Bone marrow (tissue), 2 donors: ENCODE measurements at places on chromosomes 12 and 14.

DNA sequence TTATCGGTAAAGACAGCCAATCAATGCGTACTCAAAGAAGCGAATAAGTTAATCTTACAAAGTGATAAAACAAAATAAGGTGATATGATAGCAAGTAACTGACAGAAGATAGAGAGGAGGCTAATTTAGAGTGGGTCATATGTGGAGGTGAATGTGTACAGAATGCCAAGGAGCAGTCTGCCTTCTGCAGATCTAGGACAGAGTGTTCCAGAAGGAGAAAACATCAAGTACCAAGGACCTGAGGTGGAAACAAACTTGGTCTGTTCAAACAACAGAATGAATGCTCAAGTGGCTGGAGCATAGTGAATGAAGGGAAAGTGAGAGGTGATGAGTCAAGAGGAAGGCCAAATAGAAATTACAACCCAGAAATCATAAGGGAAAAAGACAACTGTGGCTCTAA is 170.3 kb upstream of the BMP4 start:
- DNase-seq = no peak

DNA sequence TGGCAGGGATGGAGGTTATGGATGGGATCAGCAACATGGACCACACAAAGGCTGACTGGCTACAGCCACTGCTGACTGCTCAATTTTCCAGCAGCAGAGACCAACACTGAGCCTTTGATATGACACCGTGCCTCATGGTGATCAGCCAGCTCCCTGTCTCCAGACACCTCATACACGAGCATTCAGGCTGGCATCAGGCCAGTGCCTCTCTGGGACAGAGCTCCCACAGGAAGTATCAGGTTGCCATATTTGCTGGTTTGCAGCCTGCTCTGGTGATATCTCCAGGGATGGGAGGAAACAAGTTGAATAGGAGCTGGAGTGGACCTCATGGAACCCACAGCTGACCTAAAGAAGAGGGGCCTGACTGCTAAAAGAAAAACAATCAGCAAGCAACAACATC is 471.2 kb upstream of the ATXN7L3B start:
- no peak for DNase-seq

GRCh38 chr14:34356264-34356654 is 105.8 kb downstream of the SPTSSA start:
- no peak for DNase-seq

DNA sequence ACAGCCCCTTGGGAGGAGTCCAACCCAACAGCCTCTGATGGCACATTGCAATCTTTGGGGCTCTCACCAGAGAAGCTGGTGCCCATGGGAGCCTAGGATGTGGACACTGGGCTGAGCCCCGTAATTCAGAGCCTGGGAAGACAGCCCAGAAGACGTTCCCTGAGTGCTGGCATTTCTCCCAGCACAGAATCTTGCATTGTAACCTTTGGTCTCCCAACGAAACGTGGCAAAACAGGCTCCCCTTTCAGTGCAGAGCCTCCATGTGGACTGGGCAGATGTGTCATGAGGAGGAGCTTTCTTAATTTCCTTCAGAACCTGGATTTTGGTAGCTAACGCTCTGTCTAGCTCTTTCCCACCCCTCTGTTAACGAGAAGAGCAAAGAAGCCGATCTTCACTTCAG is 26.3 kb downstream of the BATF start:
- DNase-seq = no peak

GRCh38 chr12:124769163-124769530 is 94.5 kb downstream of the SCARB1 start:
- no peak for DNase-seq

GRCh38 chr12:45572114-45572513 is 157.4 kb upstream of the ARID2 start:
- DNase-seq = no peak

GRCh38 chr14:47346849-47347248 is 328.6 kb downstream of the MDGA2 start:
- no peak for DNase-seq

DNA sequence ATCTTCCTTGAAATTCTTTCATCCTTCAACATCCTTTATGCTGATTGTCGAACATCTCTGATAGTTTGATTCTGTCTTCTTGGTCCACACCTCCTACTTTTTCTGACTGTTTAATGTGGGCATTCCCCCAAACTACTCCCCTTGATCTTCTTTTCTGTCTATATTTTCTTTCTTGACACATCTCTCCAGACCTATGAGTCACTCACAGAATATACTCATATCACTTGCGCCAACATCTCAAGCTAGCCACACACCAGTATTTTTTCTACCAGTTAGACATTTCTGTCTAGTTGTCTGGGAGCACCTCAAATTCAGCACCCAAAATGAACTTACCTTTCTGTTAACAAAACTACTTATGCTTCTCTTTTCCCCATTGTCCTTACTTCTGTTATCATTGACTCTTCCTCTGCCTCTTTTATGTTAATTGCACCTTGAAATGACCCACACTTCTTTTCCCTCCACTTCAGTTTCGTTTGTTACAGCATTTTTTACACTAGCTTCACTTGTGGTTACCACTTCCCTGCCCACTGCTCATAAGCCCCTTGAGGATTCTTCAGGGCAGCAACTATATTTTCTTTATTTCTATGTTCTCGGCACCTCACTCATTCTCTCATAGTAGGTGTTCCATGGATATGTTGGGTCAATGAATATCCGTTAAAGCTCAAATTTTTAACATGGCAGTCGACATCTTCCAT is 33.5 kb downstream of the TSHR start:
- DNase-seq = no peak

GRCh38 chr14:60226298-60226697 is 22.7 kb upstream of the PPM1A start:
- DNase-seq = no peak
